ENCODE measurements at places on chromosomes 13 and 19.

DNA sequence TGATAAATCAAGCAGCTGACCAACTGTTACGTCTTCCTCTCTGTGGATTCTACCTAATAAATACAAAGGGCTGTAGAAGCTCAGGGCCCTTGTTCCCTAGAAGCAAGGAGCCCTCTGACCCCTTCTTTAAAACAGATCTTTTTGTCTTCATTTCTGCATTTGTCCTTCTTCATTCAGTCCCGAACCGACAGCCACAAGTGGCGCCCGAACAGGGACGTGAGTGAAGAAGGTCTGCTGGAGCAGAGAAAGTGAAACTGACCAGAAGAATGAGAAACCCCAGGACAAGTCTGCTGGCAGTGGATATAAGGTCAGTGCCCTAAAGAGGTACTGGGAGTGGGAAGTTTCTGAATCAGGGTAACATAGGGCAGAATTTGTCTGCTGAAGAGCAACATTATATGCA is 13.1 kb downstream of the ZNF773 start:
- DNase-seq: no peak

- no peak for DNase-seq
Measured at GRCh38 chr19:35143818-35144217, 763 bp downstream of the FXYD7 start.

DNA sequence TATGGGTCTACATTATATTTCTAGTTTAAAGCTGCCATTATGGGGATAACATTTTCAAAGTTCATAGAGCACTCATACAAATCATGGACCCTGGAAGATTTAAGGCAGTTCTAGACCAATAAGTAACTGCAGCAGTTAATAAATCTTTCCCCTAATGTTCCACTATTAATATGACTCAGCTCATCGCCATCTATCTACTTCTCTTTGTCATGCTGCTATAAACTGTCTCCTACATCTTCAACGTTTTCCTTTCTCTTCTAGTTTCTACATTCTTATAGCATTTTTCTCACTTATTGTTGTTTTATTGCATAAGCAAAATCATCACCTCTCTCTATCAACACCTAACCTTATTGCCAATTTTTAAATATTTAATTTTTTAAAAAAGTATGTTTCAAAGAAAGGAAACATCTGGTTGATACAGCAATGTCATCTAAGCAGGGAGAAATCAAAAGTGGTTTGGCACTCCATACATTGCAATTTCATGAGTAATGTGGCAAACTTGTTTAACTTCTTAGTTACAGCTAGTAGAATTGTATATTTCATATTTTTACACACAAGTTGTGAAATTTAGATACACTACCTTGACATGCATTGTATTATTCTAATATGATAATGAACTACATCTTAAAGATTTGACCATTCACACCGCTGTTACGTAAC is 1500.4 kb upstream of the MIR17HG start:
- no peak for DNase-seq

- no peak for DNase-seq
Measured at GRCh38 chr13:93552596-93552995, 326.0 kb downstream of the GPC6 start.

DNA sequence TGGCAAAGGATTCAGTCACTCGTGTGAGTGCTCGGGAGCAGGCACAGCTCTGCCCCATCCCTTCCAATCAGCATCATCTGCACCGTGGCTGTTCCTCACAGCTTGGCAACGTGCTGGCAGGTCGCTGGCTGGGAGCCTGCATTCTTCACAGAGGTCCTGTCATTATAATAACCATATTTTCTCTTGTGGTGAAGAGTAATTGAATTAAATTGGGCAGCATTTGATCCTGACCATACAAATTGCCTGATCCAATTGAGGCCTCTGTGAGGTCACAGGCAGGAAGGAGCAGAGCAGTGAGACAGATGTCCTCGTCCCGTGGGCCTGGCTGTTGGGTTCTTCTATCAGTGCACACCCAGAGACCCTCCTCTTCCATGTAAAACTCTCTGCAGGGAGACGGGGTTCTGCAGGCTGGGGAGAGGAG is 407.8 kb downstream of the COG6 start:
- DNase-seq: no peak

GRCh38 chr13:25844559-25845434 is 207.0 kb downstream of the SHISA2 start:
- no peak for DNase-seq

DNA sequence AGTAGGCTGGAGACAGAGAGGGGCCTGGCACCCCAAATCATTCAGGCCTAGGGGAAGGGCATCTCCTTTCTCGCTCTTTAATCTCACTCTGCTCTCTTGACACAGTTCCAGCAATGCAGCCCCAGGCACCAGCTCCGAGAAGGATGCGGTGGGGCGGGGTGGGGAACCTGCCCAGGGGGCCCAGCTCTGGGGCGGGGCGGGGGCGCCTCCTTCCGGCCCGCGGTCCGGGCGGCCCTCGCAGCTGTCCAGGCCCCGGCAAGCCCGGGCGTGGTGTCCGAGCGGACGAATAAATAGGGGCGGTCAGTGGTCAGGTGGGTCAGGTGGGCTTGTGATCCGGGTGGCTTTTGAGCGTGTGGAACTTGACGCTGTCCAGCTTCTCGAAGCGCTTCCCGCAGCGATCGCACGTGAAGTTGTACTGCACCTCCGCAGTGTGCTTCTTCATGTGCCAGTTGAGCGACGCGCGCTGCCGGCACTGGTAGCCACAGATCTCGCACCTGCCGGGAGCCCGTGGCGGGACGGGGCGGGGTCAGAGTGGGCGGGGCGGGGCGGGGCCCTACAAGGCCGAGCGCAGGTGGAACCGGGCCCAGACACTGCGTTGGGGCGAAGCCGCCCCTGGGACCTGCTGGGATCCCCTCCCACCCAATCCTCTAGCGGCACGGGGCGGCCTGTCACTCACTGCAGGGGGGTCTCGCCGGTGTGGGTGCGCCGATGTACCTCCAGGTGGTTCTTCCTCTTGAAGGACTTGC is 2.7 kb upstream of the ELAVL3 start:
- DNase-seq: no peak

DNA sequence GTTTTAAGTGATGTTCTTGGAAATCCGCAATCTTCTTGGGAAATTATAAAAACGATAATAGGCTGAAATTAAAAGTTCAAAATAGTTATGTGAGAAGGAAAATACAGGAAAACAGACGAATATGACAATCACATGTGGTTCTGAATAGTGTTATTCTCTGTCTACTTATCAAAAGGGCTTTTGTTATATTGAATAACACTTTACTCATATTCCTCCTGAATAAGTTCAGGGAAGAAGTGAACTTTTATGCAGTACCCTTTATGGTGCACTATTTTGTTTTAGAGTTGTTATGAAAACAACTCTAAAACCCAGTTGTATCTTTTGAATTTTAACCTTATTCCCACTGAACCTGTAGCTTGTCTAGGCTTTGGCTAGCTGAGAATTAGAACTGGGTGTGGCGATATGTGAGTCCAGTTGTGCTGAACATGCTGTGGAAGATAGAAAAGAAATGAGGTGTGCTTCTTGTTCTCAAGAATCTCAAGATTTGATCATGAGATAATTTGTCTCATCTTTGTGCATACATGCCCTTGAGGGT is 384.4 kb downstream of the LMO7 start:
- DNase-seq: no peak

- no peak for DNase-seq
Measured at GRCh38 chr13:60331249-60332012, 65.6 kb upstream of the TDRD3 start.

GRCh38 chr13:110790371-110790770 is 76.9 kb downstream of the ING1 start:
- DNase-seq: no peak

DNA sequence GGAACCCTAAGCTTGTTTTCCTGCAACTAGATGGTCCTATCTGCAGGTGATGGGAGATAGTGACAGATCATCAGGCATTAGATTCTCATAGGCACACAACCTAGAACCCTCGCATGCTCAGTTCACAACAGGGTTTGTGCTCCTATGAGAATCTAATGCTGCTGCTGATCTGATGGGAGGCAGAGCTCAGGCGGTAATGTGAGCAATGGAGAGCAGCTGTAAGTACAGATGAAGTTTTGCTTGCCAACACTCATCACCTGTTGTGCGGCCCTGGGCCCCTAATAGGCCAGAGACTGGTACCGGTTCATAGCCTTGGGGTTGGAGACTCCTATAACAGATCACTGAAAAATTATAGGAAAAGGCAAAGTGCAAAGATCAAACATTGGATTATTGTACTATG is 267.2 kb downstream of the PCDH9 start:
- DNase-seq: no peak

GRCh38 chr19:8663920-8664670 is 33.7 kb downstream of the NFILZ start:
- no peak for DNase-seq

- no peak for DNase-seq
Measured at GRCh38 chr19:35375505-35376307, 4.8 kb downstream of the GPR42 start.

- DNase-seq: no peak
Measured at GRCh38 chr19:13363954-13364353, 142.3 kb downstream of the CACNA1A start.

- DNase-seq: no peak
Measured at GRCh38 chr19:15200553-15201364, at the start of gene NOTCH3. Gene NOTCH3, minus strand, starts transcription at chr19:15200995. Its CDS starts 90 bp downstream, at chr19:15200905.

Data from NCI-H460 (cell line).